ENCODE measurements at places on chromosomes 13 and 19.

- DNase-seq, result no peak
Measured at GRCh38 chr13:94933230-94933751, 220.9 kb upstream of the SOX21 start.

GRCh38 chr13:106083620-106084350 lies 451.7 kb downstream of the EFNB2 start:
- DNase-seq, result no peak

GRCh38 chr13:112683581-112683980 lies 6.3 kb upstream of the ATP11A start:
- DNase-seq, result no peak

GRCh38 chr13:79775830-79776229 lies 294.9 kb downstream of the NDFIP2 start:
- DNase-seq, result peak; percentile 65

DNA sequence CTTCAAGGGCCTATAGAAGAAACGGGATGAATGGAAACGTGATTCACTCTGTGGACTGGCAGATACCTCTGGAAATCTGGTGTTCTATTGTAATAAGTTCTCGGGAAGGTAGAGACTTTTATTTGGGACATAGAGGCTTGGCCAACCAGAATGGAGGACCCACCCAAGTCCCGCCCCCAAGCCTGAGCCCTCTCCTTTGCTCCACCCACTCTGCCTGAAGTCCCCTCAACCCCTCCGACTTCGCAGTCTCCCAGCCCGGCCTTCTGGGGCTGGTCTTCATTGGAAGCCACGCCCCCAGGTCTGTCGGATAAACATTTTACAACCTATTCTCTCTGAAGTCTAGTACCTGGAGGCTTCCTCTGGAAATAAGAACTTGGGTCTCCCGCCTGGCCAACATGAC lies 16.9 kb downstream of the FBXL12 start:
- no peak for DNase-seq

- DNase-seq, result no peak
Measured at GRCh38 chr13:60758637-60759036, 361.6 kb downstream of the TDRD3 start.

GRCh38 chr19:23283925-23284324 lies 33.7 kb upstream of the ZNF724 start:
- peak; percentile 3 for DNase-seq

DNA sequence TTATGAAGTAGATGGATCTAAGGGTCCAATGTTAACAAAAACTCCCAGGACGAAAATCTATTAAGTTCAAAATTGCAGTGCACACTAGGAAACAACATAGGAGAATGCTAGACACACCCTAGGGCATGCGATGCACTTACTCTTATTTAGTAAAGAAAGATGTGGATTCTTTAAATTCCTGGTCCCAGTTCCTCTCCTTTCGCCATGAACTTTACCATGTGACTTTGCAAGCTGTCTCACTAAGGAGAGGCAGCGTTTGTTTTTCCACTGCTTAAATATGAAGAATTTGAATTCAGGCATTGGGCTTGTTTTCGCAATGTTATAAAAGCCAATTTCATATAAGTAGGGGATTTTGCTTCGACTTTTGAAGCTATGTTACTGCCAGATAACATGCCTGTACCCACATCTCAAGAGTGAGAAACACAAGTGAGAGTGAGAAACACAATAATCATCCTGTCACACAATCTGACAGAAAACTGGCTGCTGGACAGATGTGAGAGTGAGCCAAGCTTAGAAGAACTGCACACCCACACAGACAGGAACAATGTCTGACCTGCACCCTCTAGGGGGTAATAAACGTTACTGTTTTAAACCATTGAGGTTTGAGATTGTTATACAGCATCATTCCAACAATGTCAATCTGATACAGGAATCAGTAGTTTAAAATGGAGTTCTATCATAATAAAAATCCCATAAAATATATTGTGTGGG lies 1308.4 kb downstream of the SLITRK5 start:
- no peak for DNase-seq

GRCh38 chr19:41701401-41702075 lies 6.9 kb upstream of the CEACAM5 start:
- DNase-seq, result no peak

- DNase-seq, result no peak
Measured at GRCh38 chr13:33213797-33214196, 71.8 kb downstream of the STARD13 start.

DNA sequence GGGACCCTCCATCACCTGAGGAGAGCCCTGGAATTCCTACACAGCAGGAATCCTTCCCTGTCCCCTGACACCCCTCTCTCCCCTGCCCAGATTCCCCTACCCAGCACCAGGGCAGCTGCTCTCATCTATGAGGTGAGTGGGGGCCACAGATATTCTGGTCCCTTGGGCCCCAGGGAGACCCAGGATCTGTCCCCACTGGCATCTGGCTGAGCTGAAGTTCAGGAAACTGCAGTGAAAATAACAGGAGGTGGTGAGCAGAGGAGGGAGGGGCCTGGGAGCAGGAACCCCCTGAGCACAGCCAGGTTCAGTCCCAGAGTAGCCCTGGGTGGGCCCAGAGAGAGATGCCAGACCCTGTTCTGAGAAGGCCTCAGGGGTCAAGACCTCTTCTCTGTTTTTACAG lies 10.1 kb downstream of the CEACAM21 start:
- no peak for DNase-seq

- no peak for DNase-seq
Measured at GRCh38 chr19:33519416-33519815, 2.2 kb downstream of the PEPD start.

DNA sequence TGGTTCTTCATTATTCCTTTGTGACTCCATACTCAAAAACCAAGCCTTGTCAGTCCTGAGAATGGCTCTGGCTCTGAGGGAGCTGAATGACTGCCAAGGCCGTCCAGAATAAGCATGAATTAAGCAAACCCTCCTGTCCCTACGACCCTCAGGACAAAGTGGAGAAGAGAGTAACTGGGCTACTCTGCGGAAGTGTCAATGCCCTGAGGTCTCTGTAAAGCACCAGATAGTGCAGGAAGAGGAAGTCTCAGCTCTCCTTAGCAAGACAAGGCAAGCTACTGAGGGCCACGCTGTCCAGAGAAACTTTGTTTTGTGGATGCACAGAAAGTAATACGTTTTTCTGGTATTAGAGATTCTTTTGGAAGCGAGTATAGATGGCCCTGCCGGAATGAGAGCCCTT lies 94.1 kb downstream of the RNASEH2B start:
- DNase-seq, result no peak

DNA sequence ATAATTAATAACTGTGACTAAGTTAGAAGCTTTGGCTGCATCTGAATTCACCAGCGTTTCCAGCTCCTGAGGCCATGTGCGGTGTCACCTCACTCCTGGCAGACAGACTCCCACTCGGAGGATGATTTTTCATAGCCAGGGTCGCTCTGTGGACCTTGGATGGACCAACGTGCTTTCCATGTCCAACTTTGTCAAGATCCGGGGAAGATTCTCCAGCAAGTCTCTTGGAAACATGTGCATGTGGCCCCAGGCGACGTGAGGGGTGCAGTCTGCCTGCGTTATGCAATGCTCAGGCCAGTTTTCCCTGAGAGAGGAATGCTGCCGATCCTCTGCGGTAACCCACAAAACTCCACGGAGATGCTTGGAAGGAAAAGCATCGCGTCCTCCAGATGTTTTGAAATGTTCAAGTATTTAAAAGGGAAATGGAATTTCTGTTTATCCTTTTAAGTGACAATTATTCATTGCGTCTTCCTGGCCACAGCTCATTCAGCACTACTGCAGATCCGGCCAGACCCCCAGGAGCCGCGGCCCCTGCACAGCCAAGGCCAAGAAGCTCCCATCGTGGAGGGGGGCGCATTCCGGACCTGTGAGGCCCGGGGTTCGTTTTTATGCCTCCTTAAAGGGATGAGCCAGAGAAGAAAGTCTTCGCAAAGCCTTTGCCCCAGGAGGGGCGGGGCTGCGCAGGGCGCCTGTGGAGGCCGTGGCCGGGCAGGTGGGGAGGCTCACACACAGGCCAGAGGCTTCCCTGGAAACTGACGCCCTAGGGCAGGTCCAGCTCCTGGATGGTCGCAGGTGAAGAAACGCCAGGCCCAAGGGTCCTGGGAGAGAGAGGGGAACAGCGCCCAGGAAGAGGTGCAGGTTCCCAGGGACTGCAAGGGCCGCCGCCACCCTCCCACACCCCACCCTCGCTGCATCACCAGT lies 46.0 kb downstream of the C13orf46 start:
- peak; percentile 95 for DNase-seq

- DNase-seq, result peak; percentile 100
Measured at GRCh38 chr13:80048802-80049201, 292.1 kb downstream of the SPRY2 start.

- no peak for DNase-seq
Measured at GRCh38 chr13:112648101-112648500, 41.7 kb upstream of the ATP11A start.

DNA sequence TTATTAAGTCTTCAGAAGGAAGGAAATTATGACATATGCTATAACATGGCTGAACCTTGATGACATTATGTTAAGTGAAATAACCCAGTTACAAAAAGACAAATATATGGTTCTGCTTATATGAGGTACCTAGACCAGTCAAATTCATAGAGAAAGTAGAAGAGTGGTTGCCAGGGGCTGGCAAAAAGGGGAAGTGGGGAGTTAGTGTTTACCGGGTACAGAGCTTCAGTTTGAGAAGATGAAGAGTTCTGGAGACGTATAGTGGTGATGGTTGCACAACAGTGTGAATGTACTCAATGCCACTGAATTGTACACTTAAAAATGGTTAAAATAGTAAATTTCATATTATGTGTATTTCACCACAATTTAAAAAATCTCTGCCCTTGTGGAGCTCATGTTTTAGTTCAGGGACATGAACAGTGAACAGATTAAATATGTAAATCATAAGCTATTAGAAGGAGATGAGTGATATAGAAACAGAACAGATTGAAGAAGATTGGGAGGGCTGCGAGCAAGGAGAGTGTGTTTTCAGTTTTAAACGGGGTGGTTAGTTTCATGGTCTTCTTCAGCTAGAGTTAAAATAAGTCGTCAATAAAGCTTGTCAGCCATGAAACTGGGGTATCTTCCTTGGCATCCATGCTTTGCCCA lies 355.2 kb downstream of the KCNRG start:
- no peak for DNase-seq

GRCh38 chr19:51139299-51140014 lies 2.6 kb upstream of the SIGLEC7 start:
- DNase-seq, result no peak

DNA sequence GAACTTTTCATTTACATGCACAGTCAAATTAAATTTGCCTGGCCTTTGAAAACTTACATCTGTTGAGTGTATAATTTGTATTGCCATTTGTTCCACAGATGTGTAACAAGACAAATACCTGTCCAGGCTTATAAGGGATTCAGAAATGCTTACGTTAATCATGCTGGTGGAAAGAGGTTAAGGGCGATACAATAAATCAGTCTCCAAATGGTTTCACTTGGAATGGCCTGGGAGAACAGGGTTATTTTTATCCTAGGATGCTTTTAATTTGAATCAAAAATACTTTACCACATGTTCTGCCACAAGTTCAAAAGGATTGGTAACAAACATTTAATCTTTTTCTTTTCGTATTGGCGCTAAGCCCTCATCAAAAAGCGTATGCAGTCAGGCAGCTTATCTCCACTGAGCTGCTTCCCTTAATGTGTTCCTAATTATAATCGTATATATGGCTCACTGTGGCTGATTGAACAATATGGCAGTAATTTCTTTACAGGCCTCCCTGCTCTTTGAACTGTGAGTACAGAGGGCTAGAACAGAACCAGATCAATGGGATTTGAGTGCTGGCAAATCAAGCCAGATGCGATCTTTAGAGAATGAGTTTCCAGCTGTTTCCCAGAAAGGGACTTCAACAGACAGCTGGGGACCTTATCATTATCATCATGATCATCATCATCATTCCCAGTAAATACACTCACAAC lies 425.7 kb downstream of the SPRY2 start:
- no peak for DNase-seq

- no peak for DNase-seq
Measured at GRCh38 chr13:74093691-74094090, 40.5 kb downstream of the KLF12 start.
